ENCODE measurements at places on chromosomes 6 and 20.

DNA sequence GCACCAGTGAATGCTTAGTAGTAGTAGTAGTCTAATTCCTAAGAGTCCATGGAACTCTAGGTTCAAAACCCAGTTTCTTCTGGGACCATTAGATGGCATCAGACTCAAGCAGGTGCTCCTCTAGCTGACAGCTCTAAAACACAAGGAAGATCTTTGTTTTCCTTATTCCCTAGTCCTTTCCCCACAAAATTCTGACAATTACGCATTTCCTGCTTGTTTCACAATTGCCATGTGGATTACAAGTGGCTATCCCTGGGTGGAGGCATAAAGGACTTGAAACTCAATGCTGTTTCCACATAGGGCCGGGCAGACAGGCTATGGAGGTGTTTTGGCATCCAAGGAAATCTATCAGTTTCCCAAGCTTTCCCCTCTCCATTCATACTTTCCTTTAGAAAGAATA lies 9.2 kb upstream of the HLA-DOB start:
- no peak for DNase-seq

- no peak for DNase-seq
Measured at GRCh38 chr6:157188213-157188612, 135.1 kb downstream of the TMEM242 start.

DNA sequence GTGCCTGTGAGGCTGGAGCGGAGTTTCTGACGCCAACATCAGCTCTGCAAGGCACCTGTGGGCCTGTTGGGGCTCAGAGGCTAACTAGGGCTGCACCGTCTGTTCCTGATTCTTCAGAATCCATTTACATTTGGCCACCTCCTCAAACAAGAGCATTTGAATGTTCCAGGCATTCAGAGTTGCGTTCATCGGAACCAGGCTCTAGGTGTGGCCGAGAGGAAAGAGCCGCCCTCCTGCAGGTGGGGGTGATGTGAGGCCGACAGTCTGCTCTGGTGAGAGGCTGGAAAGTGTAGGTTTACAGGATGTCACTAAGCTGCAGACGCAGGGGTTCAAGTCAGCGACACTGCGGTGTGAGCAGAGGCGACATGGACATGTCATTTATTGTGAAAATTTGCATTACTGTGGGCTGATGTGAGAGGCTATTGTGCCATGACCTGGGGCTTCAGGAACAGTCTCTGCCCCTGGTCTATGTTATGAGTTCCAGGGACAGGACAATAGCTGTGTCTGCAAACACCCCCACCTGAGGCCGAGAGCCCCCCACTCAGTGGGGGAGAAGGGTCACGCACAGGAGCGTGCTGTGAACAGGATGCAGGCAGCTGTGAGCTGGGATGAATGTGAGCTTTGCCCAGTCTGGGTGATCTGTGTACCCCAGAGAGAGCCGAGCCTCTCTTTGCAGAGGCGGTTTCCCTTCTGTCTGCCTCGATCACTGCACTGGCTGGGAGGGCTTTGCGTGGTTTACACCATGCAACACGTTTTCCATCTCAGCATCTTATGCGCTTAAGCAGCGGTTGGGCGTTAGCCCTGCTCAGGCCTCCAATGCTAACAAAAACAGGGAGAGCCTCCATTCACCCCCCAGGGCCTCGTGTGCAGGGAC lies 21.1 kb downstream of the SLCO4A1 start:
- DNase-seq = no peak

DNA sequence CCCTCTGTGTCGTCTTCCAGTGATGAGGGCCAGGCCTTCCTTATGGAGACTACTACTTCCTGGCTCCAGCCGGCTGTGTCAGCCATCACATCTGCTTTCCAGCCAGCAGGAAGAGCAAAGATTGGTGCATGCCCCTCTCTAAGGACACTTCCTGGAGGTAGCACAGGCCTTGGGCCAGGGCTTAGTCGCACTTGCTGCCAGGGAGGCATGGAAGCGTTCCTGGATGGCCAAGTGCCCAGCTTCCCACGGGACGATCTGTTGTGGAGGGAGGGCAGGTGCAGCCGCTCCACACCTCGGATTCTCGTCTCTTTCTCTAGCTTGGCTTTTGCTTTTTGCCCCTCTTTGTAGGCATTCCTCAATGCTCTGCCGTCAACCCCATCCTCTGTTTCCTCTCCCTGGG lies 11.9 kb downstream of the ERMARD start:
- DNase-seq = no peak

DNA sequence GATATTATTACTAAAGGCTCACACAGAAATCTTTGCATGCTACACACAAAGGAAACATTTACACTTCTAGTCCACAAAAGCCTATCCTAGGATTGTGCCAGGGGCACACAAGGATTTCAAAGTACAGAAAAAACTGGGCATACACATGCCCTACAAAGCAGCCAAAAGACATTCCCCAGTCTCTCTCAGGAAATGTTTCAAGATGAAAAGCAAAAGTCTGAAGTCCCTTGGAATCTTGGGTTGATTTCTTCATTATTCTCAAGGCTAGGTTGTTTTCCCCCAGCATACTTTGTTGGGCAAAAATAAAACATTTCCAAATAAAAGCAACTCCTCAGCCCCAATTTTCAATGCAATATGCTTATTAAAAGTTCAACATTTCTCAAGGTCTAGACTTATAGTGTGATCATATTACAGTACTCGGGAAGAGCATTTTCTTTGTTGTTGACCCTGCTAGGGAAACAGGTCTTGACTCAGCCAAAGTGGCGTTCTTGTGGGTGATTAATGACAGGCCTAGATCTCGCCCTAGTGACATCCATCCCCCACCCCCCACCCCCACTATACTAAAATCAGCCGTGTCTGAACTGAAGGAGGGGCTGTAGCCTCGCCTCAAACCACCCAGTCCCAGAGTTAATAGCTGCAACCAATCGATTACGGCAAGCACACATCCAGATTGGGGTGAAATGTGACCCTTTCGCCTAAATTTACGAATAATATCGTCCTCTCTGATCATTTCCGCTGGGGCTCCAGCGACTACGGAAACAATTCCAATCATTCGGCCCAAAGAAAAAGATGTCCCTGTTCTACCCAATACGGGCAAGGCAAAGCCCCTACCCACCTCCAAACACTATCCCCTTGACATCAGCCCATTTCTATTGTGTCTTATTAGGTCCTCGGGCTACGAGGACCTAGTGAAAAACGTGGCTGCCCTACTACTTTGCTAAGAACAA lies 1.4 kb downstream of the AKIRIN2 start:
- no peak for DNase-seq

GRCh38 chr6:162198925-162199324 lies 528.6 kb downstream of the PRKN start:
- DNase-seq = no peak

GRCh38 chr6:109628158-109629000 lies 62.6 kb downstream of the AK9 start:
- DNase-seq = no peak

- no peak for DNase-seq
Measured at GRCh38 chr6:153275997-153276396, 144.9 kb upstream of the RGS17 start.

All from activated T-helper 1 cell treated with anti-CD3 and anti-CD28 coated beads, Interleukin-2, amount 50 U/mL, for 16 hours (primary cell).